ENCODE measurements at places on chromosomes 5 and 9.

- DNase-seq, result no peak
Observed at GRCh38 chr9:116020801-116021200, 132.8 kb upstream of the PAPPA start.

- peak; percentile 15 for DNase-seq
Observed at GRCh38 chr5:39376293-39376714, 12.0 kb upstream of the C9 start.

- DNase-seq, result no peak
Observed at GRCh38 chr5:134142052-134142451, 27.6 kb downstream of the TCF7 start.

DNA sequence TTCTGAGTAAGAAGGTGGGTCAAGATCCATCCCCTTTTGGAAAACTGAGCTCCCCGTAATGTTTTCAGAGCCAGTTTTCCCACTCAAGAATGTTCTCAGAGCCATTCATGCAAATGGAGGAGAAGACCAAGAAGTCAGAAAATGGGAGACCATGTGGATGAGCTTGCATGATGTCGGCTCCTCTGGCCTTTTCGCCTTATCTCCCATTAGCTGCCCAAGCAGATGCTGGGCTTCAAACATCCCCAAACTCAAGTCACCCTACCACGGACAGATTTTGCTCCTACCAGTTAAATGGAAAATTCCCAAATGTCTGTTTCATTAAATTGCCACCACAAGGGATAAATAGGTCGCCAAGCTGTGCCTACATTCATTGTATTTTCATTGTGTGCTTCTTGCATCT, 161.4 kb downstream of the ICE1 start:
- DNase-seq, result no peak

DNA sequence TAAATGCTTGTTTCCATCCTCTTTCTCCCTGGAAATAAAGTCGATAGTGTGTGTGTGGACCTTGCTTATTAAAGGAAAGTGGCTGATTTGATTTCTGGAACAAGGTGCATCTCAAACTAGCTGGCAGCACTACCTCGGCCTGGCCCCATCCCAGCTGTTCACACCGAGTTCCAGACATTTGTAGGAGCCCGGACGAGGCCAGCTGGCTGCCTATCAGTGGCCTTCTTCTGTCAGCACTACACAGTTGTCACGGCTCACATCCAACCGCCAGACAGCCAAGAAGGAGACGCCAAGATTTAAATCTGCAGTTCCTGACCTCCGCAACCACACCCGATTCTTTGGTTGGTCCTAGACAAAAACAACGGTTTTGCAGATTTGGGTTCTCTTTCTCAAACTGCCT, 63.6 kb downstream of the PALM2AKAP2 start:
- DNase-seq, result no peak

DNA sequence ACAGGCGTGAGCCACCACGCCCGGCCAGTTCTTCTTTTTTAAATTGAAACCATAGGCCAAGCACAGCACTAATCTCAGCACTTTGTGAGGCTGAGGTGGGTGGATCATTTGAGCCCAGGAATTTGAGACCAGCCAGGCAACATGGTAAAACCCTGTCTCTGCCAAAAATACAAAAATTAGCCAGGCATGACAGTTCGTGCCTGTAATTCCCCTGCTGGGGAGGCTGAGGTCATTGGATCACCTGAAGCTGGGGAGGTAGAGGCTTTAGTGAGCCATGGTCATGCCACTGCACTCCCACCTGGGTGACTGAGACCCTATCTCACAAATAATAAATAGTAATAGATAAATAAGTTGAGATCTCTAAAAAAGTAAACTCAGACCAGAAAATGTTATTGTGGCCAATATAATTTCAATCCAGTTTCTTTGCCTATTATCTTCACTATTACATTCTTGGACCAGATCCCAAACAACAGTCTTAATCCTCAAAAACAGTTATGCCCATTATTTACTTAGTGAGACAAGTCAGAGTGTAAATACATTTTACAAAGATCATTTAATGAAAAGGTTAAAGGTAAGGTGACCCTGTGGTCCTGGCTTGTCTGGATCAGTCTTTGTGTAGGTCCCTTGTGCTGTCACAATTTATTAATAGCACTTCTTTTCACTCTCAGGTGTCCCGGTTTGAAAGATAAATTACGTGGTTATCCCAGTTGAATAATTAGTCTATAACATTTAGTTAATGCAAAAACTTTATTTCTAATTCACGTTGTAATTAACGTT, 53.6 kb downstream of the RAB24 start:
- no peak for DNase-seq

DNA sequence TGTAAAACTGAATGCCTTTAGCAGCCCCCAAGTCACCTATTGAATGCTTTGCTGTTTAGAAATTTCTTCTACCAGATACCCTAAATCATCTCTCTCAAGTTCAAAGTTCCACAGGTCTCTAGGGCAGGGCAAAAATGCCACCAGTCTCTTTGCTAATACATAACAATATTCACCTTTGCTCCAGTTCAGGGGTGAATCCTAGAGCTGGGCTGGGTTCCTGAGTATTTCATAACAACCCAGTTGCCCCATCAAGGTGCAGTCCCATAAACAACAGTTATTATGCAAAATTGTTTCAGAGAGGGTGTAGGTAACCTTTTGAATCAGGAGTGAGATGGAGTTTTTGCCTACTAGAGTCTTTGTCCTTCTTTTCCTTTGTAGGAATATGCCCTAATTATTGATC, 19.0 kb upstream of the C1QTNF3 start:
- DNase-seq, result no peak

- no peak for DNase-seq
Observed at GRCh38 chr5:134659922-134660321, 11.3 kb downstream of the SEC24A start.

GRCh38 chr9:106487266-106487665, 375.7 kb upstream of the ZNF462 start:
- no peak for DNase-seq

DNA sequence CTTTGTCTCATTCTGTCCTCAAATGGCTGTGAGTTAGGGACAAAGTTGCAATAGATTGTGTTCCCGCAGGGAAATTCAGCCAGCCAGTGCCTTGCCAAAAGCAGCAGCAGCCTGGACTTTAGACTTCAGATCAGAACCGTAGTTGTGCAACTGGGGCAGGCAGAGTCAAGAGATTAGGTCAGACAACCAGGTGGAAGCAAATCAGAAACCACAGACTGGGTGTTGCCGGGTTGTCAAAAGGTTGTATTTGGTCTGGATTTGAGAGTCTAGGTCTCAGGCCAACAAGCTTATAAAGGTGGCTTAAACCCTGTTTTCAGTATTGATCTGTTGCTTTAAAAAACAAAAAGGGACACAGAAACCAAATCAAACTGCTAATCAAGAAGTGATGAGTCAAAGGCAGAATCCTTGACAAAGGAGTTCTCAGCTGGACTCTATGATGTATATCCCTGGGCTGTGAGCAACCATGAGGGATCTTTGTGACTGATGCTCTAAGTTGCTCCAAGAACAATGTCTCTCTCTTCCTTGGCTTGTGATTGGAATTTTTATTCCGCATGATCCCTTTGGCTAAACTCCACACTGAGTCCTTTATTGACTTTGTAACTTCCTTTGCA, 20.9 kb downstream of the RFK start:
- DNase-seq, result no peak

GRCh38 chr5:124315741-124316415, 430.6 kb downstream of the ZNF608 start:
- DNase-seq, result no peak

DNA sequence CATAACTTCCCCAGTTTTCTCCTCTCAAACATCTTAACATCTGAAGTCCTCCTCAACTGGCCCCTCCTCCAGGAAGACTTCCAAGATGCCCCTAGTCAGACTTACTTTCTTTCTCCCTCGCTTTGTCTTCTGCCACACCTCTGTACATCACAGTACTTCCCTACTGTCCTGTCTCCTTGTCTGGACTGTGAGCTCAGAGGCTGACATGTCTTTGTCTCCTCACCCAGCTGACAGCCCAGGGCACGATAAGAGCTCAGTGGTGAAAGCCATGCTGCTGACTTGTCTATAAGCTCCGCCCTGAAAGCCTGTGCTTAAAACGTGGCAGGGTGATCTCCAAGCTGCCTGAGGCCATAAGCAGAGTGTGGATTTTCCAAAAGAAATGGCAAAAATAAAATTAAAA, 33.0 kb upstream of the SLC25A51 start:
- no peak for DNase-seq

GRCh38 chr5:126499853-126500342, 76.7 kb downstream of the GRAMD2B start:
- peak; percentile 69 for DNase-seq

GRCh38 chr5:96829297-96829696, 21.6 kb upstream of the ERAP1 start:
- no peak for DNase-seq

GRCh38 chr9:91145496-91145895, 216.2 kb downstream of the AUH start:
- DNase-seq, result no peak

DNA sequence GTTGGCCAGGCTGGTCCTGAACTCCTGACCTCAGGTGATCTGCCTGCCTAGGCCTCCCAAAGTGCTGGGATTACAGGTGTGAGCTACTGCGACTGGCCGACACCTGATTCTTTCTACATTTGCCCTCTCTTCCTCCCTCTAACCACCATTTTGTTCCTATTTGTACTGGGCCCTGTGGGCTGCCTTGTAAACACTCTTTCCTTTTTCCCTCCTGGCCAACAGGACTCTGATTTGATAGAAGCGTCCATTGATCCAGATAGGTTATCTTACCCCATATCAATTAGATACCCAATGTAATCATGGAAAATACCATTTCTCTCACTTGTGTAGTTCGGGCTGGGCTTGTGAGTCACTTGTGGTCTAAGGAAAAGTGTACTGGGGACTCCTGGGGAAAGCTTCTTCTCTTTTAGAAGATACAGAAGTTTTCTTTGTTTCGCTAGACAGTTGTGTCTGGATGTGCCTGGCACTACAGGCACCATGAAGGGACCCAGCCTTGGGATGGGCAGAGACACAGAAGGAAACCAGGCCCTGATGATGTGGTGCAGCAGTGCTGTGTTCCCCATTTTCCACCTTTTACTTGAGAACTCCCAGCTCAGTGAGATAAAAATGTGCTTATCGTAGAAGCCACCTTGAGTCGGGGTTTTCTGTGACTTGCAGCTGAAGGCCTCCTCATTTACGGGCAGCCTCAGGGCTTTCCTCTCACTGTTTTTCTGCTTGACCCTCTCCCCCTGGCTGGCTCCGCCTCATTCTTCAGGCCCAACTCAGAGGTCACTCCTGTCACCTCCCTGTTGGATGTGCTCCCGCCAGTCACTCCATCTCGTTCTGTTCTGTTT, 32.8 kb upstream of the CPEB4 start:
- DNase-seq, result no peak

GRCh38 chr5:81241001-81241400, 7.9 kb downstream of the CKMT2 start:
- DNase-seq, result no peak

GRCh38 chr9:93864032-93864431, 91.1 kb downstream of the BARX1 start:
- DNase-seq, result no peak

DNA sequence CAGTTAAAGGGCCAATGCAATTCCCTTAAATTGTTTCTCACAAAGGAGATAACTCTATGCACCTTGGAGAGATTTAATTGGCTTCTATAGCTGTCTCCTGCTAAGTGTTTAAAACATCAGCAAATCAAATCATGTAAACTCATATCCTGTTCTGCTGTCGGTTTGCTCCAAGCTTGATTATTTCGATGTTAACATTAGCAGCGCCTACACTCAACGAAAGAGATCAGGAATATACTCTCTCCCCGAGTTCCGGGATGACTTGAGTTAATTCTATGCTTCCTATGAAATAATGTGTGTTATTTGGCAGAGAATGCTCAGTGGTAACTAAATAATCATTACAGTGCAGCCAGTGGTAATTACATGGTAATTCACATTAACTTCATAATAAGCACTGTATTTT, 338.6 kb downstream of the EBF1 start:
- no peak for DNase-seq

GRCh38 chr5:71697967-71698366, 21.1 kb upstream of the CARTPT start:
- DNase-seq, result no peak

DNA sequence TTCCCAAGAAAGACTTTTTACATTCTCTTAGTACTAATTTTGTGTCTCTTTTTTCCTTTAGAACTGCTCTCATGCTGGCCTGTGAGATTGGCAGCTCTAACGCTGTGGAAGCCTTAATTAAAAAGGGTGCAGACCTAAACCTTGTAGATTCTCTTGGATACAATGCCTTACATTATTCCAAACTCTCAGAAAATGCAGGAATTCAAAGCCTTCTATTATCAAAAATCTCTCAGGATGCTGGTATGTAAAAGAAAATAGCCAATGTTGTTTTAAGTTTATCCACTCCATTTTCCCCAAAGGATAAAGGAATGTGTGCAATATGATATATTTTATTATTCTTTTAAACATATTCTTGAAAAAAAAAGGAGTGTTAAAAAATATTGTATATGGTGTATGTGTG, 27.3 kb upstream of the TTC23L start:
- DNase-seq, result no peak

DNA sequence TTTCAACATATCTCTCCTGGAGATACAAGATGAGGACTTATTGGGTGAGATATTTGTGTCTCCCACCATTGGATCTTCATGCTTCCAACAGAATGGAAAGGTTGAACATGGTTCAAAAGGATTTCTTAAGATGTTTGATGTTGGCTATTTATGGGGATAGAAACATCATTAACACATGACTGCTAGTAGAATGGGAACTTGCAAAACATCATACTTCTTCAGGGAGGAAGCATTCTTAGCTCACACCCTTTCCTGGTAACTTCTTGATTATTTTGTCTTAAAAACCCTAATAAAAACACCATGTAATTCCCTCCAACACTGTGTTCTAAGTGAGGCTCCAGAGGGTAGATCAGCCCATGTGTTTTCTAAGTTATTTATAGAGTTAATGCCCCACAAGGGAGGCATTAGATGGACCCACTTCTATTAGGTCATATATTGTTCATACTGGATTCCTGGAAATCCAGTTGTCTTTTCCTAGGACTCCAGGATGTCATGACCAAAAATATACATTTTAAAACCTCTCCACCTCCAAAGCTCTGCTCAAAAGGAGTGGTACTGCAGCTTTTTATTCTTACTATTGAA, 95.8 kb downstream of the FOXD1 start:
- DNase-seq, result no peak

GRCh38 chr9:109856785-109857184, 76.8 kb downstream of the PALM2AKAP2 start:
- DNase-seq, result no peak

- no peak for DNase-seq
Observed at GRCh38 chr5:150632305-150633160, 7.9 kb upstream of the SYNPO start.

DNA sequence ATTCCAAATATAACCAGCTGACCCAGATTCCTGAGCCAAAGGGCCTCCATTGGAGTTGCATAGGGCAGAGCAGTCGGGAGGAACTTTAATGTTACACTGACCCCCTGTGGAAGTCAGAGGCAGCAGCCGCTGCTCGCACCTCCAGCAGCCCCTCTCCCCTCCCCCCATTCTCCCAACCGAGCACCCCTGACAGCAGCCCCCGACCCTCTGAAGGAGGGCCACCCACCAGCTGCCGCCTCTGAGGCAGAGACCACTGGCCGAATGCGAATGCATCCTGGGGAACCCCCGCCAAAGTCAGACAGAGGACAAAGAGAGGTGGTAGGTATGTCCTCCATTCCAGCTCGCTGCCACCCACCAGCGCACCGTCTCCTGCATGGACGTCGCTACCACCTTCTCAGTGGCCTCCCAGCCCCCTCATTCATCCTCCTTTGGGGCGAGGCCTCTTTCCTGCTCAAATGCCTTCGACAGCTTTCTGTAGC, 231.0 kb downstream of the CDK5RAP2 start:
- peak; percentile 13 for DNase-seq

GRCh38 chr5:168985454-168985853, 315.5 kb downstream of the SLIT3 start:
- no peak for DNase-seq

- peak; percentile 68 for DNase-seq
Observed at GRCh38 chr9:123349691-123350480, 6.1 kb upstream of the CRB2 start.
